ENCODE measurements at places on chromosomes 5 and 9.

DNA sequence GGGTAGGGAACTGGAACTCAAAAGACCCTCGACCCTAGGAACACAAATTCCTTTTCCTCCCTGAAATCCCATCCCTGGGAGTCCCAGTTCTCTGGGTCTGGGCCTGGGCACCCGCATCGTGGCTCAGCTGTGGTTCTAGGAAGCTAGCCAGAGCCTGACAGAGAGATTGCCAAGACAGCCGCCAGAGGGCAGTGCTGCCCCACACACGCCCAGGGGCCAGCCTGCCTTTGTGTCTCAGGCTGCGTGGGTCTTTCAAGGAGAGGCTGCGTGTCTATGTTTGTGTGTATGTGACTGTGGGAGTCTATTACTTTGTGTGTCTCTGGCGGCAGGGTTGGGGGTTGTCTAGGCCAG is 32.0 kb upstream of the TTLL11 start:
- DNase-seq = peak; percentile 64

DNA sequence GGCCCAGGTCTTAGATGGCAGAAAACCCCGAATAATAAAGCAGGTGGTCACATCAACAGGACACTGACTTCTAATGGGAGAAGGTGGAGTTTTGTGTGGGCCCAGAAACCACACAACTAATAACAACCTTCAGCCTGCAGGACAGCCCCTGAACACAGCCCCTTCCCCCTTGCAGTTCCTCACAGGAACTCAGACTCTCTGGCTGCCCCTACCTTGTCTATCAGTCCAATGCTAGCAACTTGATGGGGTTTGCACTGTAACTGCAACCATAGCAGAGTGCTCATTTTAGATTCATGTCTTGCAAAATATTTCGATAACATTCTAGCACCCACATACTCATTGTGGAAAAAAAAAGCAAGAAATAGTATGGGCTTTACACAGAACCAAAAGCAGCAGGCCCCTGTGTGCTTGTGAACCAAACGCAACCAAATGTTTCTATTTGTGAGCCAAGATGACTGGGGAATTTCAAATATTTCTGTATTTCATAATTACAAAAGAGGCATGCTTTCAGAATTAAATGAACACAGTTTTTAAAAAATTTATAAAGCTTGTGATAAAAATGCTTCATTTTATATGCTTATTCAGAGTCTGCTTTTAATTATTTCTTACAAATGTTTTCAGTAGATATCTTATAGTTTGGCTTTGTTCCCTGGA is 62.7 kb upstream of the PDE4D start:
- no peak for DNase-seq

GRCh38 chr5:15807871-15808270 is 307.9 kb downstream of the FBXL7 start:
- no peak for DNase-seq

DNA sequence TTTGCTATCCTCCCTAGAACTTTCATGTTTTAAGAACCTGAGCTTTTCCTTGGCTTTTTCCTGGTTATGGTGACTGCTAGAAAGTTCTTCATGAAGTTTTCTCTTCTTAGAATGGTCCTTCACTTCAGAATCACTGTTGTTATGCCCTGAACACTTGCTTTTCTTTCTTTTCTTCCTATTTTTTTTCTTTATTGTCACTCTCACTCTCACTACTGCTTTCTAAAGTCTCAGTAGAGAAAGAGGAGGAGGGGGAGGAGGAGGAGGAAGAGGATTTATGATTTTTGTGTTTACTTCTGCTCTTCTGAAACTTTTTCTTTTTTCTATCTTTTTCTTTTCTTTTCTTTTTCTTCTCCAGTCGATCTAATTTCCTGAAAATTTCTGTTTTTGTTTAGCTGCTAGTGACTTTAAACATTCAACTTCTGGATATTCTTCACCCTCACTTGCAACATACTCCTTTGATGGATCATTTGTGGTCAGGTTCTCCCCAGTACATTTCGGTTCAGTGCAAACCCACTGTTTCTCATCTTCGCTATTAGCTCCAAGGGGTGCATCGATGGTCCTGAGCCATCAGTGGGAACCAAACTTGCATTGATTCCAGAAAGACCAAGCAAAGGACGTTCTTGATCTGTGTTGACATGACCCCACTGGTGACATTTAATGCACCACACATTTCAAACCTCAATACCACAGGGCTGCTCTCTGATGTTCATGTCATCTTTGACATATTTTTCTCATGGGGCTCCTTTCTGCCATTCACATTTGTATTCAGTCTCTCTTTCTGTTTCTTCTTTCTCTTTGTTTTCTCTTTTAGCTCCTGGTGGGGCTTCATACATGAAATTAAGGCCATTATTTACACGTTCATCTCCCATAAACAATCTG is 81.6 kb upstream of the HAND1 start:
- DNase-seq = no peak

- DNase-seq = no peak
Observed at GRCh38 chr5:103541114-103541513, 21.5 kb downstream of the NUDT12 start.

DNA sequence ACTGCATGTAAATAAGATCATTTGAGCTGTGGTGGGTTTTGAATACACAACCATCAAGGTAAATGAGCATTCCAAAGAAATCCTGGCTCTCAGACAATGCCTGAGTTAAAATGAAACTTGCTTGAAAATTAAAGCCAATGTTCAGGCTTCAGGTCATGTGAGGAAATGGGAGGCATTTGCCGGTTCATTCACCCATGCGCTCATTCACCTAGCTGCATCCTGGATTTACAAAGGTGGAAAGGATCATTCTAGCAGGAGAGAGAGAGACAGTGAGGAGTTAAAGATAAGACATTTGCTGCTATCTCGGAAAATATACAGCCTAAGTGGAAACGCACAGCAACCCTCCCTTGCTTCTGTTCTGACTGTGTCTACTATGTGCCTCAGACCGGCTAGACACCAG is 143.8 kb upstream of the KLF4 start:
- DNase-seq = no peak

- no peak for DNase-seq
Observed at GRCh38 chr5:120843390-120843980, 379.4 kb downstream of the PRR16 start.

GRCh38 chr5:135263022-135263668 is 135.9 kb downstream of the MACROH2A1 start:
- DNase-seq = no peak

DNA sequence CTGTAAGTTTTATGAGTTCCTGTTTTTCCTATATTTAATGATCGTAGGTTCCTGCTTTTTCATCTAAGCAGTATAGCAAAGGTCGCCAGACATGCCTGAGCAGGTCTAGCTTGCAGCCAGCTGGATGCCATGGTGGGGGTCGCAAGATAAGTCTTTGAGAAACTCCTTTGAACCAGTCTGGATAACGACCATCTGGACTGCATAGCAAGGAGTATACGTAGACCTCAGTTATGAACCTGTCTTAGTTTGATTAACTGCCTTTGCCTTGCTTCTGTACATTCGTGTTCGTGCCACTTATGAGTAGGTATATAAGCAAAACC is 8.4 kb upstream of the SPATA31E1 start:
- DNase-seq = no peak

GRCh38 chr9:14135421-14135820 is 178.5 kb downstream of the NFIB start:
- DNase-seq = no peak

GRCh38 chr5:101278011-101278687 is 375.1 kb upstream of the ST8SIA4 start:
- DNase-seq = no peak

DNA sequence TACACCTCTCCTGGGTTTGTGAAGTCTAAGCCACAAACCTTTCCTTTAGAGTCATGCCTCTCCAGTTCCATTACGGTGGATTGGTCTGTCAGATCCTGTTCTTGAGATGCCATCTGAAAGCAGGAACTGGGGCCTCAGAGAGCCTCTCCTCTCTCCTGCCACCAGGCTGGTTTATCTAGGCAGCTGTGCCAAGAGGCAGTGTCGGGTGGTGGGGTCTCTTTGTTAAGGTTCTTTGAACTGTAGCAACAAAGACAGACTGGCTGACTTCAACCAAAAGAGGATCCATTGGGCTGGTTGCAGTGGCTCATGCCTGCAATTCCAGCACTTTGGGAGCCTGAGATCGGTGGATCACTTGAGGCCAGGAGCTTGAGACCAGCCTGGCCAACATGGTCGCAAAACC is 66.0 kb upstream of the ANGPTL2 start:
- DNase-seq = no peak

DNA sequence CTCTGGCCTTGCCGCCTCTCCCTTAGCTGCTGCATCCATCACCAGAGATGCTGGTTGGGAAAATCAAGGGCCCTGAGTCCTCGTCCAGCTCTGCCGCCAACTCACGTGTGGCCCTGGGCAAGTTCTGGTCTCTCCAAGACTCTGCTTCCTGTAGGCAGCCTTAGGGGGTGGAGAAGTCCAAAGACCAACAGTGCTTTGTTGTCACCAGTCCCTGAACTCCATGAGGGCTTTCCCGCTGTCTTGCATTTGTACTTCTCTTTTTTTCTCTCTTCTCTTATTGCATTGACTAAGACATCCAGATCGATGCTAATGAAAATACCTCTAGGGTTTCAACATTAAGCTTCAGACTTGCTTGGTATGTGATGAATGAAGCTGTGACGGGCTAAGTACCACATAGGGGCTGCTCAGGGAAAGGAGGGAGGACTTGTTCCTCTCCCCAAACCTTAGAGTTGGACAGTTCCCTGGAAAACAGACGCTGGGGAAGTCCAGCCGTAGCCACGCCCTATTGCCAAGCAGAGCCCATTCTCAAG is 63.7 kb upstream of the STXBP1 start:
- no peak for DNase-seq

DNA sequence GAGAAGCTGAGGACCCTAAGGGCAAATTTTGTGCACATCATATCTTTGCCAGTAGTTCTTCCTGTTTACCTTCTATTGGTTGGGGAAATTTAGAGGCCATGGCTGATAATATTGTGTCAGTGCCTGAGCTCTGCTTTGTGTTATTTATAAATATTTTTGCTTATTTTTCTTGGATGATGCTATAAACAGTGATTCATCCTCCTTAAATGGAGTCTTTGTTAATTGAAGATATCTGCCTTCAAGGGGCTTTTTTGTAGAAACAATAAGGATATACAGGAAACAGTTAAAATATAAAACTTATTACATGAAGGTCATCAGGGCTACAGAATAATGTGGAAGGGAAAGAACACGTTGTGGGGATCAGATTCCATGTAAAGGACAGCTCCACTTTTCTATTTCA is 78.0 kb downstream of the PAM start:
- no peak for DNase-seq

GRCh38 chr5:130687085-130687733 is 477.8 kb downstream of the HINT1 start:
- no peak for DNase-seq

DNA sequence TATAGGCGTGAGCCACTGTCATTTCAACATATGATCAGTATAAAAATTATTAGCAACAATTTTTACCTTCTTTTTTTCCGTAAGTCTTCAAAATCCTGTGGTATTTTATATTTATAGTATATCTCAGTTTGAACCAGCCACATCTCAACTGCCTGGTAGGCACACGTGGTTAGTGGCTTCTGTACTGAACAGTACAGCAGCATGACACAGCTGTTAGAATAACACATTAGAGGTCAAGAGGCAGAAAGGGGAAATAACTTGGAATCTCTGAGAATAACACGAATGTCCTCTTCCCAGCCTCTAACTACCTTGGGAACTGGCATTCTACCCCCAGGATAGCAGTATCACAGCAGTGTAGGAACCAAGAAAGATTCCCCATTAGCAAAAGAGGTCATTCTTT is 108.5 kb upstream of the IQGAP2 start:
- no peak for DNase-seq

DNA sequence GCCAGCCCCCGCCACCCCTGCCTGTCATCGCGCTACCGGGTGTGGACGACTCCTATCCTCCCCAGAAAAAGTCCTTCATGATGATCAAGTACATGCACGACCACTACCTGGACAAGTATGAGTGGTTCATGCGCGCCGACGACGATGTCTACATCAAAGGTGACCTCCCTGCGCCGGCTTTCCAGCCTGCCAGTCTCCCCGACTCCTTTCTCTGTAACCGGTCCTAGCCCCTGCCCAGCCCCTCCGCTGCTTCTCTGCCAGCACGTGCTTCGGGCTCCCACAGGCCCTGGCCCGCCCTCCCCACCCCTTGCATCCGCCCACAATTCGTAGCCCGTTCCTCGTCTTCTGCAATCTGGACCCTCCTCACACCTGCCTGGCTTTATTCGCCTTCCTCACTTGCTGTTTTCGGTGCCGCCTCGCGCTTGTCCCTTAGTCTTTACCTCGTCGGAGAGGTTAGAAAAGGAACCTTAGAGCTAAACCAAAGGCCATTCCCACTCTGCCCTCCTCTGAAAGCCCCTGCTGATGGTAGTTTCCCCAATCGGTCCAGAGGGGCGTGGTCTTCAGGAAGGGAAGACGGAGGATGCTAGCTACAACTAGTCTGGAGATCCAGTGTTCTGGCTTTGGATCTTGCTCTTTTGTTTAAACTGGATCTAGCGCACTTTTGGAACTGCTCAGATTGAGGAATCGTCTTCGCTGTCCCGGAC is 1.4 kb downstream of the CHSY3 start:
- DNase-seq = peak; percentile 8

DNA sequence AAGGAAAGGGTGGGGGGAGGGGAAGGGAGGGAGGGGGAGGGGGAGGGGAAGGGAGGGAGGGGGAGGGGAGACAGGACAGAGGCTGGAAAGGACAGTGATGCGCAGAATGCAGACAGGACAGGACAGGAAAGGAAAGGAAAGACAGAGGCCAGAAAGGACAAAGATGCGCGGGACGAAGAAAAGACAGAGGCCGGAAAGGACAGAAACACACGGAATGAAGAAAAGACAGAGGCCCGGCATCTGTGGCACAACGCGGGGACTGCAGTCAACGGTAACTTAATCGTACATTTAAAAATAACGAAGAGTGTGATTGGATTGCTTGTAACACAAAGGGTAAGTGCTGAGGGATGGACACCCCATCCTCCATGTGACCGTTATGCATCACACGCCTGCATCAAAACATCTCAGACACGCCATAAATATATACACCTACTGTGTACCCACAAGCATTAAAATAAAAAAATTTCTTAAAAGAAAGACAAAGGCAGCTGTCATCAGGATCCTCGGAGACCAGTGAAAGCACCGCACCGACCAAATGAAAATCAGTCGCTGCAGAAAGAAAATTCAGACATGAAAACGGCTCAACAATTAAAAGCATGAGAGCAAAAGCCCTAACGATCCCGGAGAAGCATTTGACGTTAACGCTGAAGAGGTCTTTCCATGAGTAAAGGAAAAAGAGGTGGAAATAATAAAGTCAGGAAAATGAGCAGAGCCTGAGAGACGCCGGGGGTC is 52.9 kb upstream of the EXOC3 start:
- no peak for DNase-seq

DNA sequence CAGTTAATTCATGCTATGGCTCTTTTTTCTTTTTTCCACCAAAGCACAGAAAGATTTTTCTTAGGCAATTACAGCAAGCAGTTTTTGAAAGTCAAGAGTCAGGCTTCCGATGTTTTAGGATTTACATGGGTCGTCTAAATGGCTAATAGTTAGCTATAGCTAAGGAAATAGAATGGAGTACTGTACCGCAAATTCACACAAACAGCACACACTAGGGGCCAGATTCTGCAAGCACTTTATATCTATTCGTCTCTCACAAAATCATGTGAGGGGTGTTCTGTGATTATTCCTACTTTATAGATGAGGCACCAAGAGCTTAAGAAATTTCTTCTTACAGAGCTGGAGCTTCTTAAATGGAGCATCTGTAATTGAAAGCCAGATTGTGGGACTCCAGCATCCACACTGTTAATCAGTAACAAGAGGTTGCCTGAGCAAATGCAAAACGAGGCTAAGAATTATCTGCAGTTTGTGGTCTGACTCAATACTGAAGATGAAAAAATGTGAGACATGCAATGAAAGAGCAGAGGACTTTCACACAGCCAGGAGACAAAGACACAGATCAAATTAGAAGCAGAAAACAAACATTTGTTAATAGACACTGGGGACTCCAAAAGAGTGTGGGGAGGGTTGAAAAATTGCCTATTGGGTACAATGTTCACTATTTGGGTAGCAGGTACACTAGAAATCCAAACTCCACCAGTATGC is 62.7 kb upstream of the CTXN3 start:
- DNase-seq = no peak
